Retina (tissue), 1 donor: ENCODE measurements at places on chromosomes 13 and 19.

- peak; percentile 46 for DNase-seq
Measured at GRCh38 chr19:40530091-40530901, 46.4 kb upstream of the SHKBP1 start.

DNA sequence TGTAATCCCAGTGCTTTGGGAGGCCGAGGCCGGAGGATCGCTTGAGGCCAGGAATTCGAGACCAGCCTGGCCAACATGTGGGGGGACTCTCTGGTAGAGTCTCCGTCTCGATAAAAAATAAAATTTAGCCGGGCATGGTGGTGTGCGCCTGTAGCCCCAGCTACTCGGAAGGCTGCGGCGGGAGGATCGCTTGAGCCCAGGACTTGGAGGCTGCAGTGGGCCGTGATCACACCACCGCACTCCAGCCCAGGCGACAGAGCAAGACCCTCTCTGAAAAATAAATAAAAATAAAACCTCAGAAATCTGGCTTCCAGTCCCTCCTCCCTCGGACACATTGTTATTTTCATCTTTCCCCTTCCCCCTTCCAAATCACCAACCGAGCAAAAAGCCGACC, 332 bp downstream of the IRGQ start:
- DNase-seq, result no peak

GRCh38 chr13:64054321-64054720, 2638.7 kb upstream of the PCDH20 start:
- no peak for DNase-seq

- no peak for DNase-seq
Measured at GRCh38 chr13:92547266-92547665, 679.3 kb upstream of the GPC6 start.

- DNase-seq, result no peak
Measured at GRCh38 chr13:74871369-74872070, 610.4 kb downstream of the TBC1D4 start.

DNA sequence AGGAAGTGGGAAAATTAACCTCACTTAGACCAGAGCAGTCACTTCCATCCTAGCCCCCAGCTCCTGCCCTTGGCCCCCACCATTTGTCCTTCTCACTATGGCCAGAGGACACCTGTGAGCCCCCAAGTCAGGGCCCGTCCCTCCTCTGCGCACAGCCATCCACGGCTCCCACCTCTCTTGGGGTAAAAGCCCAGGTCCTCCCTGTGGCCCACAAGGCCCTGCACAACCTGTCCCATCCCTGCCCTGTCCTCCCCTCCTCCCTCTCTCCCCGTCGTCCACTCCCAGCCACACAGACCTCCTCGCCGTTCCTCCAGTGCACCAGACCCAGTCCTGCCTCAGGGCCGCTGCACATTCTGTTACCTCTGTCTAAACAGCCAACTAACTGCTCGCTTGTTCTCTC, 53.9 kb downstream of the SMIM24 start:
- no peak for DNase-seq

GRCh38 chr13:51261610-51262249, 39.5 kb downstream of the FAM124A start:
- DNase-seq, result no peak

DNA sequence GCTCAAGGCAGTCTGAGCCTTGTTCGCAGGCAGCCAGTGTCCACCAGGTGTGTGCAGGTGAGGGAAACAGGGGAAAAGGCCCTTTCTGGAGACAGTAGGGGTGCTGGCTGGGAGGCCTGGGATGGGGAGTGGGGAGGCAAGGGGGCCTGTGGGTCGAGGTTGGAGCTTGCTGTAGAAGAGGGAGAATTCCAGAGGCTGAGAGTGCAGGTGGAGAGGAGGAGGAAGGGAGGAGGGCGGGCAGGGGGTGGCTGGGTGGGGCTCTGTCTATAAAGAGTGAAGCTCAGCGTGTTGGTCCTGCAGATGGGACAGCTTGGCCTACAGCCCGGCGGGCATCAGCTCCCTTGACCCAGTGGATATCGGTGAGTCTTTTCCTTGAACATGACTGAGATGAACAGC, at the start of gene CCL25:
TSS of gene CCL25 (plus strand) at position 297 of the 396 bp plus-strand sequence. CDS start 290 bp downstream, outside the sequence.
- no peak for DNase-seq

DNA sequence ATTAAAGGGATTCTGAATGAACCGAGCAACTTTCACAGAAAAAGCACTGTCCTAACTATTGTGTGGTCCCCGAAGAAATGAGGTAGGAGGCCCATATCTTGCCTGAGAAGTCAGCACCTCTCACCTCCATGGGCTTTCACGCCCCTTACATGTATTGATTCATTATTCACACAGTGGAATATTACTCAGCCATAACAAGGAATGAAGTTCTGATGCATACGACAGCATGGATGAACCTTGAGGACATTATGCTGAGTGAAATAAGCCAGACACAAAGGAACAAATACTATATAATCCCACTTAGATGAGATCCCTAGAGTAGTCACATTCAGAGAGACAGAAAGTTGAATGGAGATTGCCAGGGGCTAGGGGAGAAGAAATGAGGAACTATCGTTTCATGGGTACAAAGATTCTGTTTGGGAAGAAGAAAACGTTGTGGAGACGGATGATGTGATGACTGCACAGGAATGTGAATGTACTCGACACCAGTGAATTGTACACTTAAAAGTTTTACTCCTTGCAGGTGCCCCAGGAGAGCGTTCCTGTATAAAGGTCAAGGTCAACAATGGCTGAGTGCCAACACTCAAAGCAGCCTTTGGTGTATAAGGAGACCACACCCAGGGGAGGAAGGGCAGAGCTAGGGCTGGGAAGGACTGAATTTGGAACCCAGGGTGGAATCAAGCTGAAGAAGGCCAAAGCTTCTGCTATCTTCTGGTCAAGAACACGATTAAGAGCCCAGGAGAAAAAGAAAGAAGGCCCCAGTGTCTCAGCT, 22.5 kb downstream of the ZIC5 start:
- no peak for DNase-seq

- DNase-seq, result no peak
Measured at GRCh38 chr19:27751044-27751391, 1461.9 kb downstream of the UQCRFS1 start.

DNA sequence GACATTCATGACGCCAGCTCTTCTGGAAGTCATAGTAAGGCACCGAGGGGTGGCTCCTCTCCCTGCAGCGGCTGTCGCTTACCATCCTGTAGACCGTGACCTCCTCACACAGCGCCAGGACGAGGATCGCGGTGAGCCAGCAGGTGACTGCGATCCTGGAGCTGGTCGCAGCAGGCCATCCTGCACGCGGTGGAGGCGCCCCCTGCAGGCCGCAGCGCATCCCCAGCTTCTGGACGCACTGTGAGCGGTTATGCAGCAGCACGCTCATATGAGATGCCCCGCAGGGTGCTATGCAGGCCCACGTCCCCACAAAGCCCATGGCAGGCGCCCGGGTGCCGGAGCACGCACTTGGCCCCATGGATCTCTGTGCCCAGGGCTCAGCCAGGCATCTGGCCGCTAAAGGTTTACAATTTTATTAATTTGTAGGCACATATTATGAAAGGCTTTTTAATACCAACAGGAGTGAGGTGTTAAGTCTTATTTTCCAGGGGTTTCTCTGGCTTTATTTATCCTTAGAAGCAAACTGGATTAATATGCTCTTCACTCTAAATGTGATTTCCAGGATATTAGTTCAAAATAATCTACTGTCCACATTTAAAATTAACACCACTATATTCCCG, 35.6 kb upstream of the PSPC1 start:
- DNase-seq, result peak; percentile 48

DNA sequence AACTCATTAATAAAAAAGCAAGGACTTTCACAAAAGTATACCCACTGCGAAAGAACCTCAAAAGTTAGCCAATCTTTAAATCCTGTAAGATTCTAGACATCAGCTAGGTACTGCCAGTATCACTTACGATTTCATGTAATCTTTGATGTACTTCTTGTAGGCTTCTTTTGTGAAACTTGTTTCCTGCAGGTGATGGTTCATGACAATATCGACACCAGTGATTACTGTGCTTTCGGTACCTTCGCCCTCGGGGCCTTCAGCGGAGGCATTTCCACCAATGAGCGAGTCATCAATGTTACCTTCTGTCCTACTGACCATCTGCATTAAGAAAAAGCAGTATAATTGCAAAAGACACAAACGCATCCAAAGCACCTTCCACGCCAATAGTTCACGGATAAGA, 1.1 kb downstream of the TPT1 start:
- no peak for DNase-seq

DNA sequence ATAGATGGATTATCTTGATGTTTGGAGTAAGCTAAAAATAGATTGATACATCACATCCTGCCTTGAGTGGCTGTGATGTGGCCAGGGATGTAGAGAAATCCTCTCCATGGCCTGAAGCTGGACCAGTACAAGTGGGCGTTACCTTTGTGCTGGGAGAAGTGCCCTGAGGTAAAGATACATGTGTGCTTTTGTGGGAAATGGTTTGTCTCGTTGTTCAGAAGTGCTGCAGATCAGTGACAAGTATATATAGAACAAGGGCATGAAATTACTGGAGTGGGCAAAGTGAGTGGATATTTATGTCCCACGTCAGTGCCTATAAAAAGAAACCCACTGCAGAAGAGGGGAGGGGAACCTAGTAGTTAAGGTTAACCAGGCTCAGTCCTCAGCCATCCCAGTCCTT, 12.2 kb upstream of the ZNF304 start:
- DNase-seq, result no peak

DNA sequence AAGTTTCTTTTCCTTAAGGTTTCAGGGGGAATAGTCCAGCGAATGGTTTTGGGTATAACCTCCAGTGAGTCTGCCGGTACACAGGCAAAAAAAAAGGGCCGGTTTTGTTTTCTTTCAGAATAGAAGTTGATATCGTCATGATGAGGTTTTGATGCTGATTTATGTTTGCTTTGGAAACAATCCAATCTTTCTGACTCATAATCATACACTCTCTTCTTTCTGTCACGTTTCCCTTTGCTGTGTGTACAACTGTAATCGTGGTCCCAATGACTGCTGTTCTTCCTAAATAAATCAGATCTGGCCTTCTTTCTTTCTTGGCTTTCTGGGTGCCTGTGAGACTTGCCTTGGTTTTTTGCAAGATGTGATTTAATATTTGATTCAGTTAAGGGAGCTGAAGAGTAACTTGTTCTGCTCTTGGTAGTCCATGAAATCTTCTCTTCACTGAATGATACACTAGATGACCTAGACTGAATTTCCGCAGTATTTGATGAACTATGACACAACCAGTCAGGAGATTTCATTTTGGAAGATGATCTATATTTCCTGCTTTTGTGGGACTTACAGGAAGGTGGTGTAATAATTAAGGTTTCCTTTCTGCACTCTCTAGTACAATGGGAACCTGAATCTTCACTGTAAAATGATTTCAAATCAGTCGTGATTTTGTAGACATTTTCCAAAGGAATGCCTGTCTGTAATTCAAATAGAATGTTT, 34.9 kb upstream of the METTL21C start:
- no peak for DNase-seq
